ENCODE measurements at places on chromosomes 3 and 15.

- no peak for DNase-seq
Measured at GRCh38 chr15:68207176-68207935, 2.2 kb upstream of the CALML4 start.

DNA sequence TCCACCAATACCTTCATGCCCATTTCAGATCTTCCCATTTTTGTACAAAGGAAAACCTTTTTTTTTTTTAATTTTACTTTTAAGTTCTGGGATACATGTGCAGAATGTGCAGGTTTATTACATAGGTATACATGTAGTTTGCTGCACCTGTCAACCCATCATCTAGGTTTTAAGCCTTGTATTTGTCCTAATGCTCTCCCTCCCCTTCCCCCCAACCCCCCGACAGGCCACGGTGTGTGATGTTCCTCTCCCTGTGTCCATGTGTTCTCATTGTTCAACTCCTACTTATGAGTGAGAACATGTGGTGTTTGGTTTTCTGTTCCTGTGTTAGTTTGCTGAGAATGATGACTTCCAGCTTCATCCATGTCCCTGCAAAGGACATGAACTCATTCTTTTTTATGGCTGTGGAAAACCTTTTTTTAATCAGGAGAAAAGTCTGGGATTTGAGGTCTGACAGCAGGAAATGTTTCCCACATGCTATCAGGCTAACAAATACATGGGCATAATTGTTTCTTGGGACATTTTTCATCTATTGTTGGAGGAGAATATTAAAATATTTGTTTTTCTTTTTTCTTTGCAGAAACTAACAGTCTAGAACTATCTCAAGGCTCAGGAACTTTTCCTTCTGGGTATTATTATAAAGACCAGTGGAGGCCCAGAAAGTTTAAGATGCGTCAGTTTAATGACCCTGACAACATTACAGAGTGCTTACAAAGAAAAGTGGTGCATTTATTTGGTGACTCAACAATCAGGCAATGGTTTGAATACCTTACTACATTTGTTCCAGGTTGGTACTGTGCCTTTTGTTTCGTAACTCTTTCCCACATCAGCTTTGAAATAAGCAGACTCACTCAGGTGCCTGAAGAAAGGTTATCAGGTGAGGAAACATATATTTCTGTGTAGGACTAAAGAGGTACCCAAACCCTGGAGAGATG, 32.8 kb upstream of the NFKBIZ start:
- DNase-seq: no peak

GRCh38 chr3:156579427-156579851, 24.5 kb upstream of the SSR3 start:
- no peak for DNase-seq

- DNase-seq: peak; percentile 61
Measured at GRCh38 chr15:63487076-63487757, 17.2 kb upstream of the USP3 start.

DNA sequence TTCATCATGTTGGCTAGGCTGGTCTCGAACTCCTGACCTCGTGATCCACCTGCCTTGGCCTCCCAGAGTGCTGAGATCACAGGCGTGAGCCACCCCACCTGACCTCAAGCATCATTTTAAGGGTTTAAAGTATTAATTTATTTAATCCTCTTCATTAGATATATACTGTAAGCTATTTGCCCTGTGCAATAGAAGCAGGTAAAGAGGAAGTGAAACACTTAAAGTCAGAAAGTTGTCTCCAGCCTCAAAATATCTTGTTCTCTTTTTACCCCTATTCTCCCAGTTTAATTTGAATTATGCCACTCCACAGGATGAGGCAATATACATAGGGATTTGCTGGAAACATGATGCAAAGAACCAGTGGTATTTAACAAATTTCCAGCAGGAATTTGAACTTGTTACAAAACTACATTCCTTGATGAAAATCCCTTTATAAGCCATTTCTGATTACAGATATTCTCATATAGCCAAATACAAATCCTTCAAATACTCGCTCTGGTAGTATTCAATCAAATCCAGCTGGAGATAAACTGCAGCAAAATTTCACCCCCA, 2.0 kb downstream of the NDUFB5 start:
- DNase-seq: no peak

GRCh38 chr3:129555616-129556357, 12.8 kb downstream of the H1-8 start:
- DNase-seq: no peak

GRCh38 chr15:63301088-63301487, 23.7 kb downstream of the APH1B start:
- no peak for DNase-seq

- no peak for DNase-seq
Measured at GRCh38 chr3:126512026-126512425, 5.5 kb downstream of the UROC1 start.

DNA sequence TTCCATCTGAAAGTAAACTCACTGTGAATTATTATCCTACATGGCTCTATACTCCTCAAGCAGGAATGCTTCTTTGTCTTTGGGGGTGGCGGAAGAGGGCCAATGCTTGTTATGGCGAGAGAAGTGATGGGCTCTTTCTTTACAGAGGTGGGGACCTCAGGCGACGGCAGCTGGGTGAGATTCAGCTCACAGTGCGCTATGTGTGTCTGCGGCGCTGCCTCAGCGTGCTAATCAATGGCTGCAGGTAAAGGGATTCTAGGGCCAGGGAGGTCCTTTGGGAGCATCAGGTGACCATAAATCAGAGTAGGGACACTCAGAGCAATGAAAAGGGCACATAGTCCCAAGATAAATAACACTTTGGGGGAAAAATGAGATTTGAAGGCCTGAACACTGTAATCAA, 39.0 kb downstream of the ESYT3 start:
- DNase-seq: no peak

DNA sequence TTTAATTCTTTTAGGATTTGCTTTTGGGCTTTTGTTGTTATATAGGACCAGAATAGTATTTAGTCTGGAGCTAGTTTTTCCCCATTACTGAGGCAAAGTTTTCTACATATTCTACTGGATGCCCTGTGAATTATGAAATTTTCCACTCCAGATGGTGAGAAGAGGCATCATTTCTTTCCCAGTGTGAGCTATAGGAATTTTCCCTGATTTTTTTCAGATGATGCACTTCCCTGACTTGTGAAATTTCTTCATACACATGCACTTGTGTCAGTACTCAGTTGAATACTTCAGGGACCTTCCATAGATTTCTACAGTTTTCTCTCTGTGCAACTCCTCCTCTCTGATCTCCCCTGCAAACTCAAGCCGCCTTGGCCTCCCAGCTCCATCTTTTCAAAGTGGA, 73.7 kb upstream of the SLCO2A1 start:
- DNase-seq: no peak

GRCh38 chr3:31709005-31709404, 176.3 kb downstream of the STT3B start:
- no peak for DNase-seq

DNA sequence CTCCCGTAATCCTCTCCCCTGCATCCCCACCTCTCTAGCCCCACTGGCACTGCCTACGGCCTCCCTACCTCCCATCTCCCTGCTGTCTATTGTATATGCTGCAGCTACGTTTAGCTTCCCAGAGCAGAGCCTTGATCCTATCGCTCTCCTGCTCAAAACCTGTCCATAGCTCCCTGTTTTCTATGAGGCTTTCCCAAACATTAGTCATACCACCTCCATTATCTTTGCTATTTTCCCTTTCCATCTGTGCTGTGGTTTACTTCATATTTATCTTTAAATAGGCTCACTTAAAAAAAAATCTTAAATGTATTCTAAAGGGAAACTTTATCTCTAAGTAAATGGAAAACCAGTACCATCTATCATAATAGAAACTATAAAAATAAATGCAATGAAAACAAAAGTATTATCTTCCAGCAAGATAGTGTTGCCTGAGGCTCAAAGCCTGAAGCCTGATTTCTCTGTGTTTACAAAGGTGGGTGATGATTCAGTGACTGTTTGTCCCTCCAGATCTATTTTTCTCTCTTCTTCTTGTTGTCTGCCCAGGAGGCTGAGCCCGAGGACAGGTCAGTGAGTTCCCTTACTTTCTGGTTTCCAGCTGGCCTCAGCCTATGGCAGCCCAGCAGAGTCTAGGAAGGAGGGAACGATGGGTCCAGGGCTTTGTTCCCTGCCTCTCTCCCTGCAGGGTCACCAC, 397.1 kb upstream of the CFAP20DC start:
- DNase-seq: no peak

DNA sequence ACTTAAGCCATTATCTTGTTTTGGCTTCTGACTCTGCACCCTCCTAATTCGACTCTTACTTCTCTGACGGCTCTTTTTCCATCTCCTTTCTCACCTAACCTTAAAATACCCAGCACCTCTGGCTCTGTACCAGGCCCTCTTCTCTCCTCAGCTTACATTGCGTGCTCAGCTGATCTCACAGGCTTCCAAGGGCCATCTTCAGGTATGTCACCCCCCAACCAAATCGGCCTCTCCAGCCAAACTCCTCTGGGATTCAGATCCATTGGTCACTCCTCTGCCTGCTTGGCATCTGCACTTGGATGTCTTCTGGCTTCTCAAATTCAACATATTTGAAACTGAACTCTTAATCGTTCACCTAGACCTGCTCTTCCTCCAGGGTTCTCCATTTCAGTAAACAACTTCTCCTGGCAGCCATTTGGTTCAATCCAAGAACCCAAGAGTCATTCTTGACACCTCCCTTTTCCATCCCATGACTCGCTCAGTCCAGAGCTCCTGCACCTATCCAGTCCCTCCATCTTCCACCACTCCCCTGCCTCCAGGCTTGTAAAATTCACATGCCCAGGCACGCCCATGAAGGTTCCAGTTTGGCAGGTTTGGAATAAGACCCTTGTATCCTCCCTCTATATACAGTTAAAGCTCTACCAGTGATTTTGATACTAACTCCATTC, 35.2 kb upstream of the SLC41A3 start:
- no peak for DNase-seq

All from NCI-H1048 (cell line).